A549 treated with CpdA at 1 μM for 4 hours (cell line): ENCODE measurements at places on chromosomes 6 and 20. TPM values are rescaled to one million over a fixed set of nuclear protein-coding genes. Genes with fewer than 3 reads are reported as not detected.

The BNIP5 gene
- total RNA-seq = not detected in 5 replicates

The EPHA7 gene
- total RNA-seq = 0.06 to 0.09 TPM (median 0.08 TPM) in 5 replicates

The TMEM170B gene
- 0.73 to 1.0 TPM (median 0.85 TPM) in 5 replicates for total RNA-seq

The SLC22A2 gene
- 0.02 to 0.09 TPM in 2 of 5 replicates, not detected in the others for total RNA-seq
